Inflammatory macrophage treated with lipopolysaccharide for 1 hour (primary cell): ENCODE measurements at places on chromosomes 5 and 9.
A peak's percentile ranks its signal among the peaks of the same experiment; 100 is the strongest.

- DNase-seq: no peak
These were observed 111.4 kb downstream of the DCP2 start for GRCh38 chr5:113087976-113088514.

GRCh38 chr9:88321764-88322163 is 66.5 kb upstream of the SPIN1 start:
- no peak for DNase-seq

- DNase-seq: no peak
These were observed 7.1 kb downstream of the SPRY4 start for GRCh38 chr5:142317753-142318152.

GRCh38 chr9:78406146-78406545 is 109.2 kb downstream of the PSAT1 start:
- no peak for DNase-seq

DNA sequence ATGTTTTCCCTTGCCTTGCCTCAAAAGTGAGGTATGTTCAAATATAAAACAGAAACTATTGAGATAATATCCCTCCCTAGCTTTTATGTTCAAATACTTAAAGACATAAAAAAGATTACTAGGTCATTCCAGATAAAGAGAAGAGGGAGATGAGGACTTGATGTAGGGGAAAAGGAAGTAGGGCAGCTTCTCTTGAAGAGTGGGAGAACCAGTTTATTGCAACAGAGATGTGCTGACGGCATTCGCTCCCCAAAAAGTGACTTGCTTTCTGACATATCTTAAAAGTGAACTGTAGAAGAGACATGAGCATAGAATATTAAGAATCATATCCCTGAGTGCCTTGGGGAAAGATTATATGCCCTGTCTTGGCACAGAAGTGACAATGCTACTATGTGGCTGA is 330.2 kb upstream of the NREP start:
- DNase-seq: peak; percentile 44

- peak; percentile 17 for DNase-seq
These were observed 34.4 kb upstream of the RANBP6 start for GRCh38 chr9:6049798-6050197.

DNA sequence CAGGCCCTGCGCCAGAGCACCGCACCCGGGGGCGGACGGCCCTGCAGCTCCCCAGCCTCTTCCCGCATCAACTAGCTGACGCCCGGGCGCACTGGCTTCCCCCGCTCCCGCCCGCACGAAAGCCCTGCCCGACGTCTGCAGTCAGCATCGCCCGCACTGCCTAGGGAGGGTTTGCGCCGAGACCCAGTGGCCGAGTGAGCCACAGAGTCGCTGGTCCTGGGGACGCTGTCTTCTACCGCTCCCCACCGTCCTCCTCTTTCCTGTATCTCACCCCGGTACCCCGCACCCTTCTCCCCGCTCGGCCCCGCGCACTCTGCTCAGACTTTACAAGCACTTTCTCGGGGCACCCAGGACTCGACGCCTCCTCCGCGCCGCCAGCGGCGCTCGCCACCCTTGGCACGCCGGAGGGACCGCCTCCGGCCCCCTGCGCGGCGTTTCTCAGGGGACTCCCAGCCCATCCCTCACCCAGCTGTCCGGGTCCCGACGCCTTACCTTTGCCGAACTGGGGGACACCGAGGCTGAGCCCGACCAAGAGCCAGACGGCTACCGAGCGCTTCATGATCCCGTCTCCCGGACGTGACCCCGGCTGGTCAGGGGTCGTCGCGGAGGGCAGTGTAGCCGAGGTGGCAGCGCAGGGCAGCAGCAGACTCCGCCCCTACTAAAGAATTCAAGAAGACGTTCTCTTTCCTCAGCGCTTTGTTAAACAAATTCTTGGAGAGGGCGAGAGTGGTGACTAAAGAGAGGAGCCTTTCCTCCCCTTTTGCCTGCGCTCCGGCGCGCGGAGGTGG is 670 bp downstream of the EDIL3 start:
- no peak for DNase-seq

DNA sequence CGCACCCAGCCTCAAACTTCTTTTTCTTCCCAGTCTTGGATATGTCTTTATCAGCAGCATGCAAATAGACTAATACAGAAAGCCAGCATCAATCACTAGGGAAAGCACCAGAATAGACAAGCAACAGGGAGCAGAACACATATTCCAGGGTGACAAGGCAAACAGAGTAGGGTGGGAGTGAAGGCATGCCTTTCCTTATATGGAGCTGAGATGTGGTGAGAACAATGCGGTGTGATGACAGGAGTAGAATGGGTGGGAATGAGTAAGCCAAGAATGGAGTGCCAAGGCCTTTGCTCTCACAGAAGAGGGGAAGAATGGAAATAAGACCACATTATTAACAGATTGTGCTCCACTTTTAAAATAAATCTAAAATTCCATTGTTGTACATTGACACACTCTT is 115.6 kb downstream of the CETN3 start:
- no peak for DNase-seq

DNA sequence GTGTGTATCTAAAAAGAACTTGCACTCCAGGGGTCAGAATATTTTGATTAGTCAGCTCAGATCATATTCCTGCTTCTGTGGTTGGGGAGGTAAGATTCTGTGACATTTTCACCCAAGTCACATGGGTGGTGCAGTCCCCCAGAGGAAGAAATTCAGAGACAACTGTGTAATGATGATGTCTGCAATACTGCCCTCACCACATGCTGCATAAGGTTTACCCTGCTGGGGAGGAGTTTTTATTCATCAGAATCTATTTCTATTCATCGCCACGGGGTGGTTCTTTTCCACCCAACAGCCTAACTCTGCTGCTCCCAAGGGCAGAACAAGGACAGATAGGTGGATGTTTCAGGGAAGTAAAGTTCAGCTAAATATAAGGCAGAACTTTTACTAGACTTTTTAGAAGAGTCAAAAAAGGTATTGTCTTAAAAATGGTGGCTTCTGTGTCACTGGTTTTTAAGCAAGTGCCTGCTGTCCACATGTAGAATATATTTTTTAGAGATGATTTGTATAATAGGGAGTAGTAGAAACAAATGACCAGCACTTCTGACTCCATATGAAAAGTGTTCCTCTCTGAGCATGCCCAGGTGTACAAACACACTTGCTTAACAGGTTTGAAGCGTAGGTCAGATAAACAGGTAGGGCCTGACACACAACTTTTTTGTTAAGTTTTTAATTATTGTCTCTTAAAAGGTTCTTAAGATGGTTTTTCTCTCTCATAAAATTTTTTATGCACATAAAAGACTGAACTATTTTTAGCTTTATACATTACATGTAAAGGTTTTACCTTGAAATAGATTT is 352.7 kb downstream of the LRRC70 start:
- DNase-seq: no peak

GRCh38 chr5:82593481-82593880 is 315.3 kb upstream of the RPS23 start:
- DNase-seq: no peak

GRCh38 chr5:175321927-175322532 is 122.0 kb downstream of the DRD1 start:
- peak; percentile 1 for DNase-seq

DNA sequence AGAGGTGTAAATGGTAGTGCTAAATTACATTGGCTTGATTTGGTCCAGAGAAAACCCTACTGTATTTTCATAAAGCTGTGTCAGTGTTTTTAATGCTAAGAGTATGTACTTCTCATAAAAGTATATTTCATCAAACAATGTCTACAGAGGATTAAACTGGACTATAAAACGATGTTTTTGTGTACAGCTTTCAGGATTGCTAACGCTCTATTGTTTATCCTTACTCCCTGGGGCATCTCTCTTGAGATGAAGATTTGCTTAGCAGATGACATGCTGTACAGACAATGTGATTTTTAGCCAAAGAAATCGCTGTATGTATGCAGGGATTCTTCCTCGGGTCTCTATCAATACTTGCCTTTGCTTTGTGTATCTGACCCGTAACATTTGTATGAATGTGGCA is 216.0 kb downstream of the FBXL7 start:
- DNase-seq: no peak

GRCh38 chr9:4147476-4148230 is 152.2 kb downstream of the GLIS3 start:
- DNase-seq: no peak

DNA sequence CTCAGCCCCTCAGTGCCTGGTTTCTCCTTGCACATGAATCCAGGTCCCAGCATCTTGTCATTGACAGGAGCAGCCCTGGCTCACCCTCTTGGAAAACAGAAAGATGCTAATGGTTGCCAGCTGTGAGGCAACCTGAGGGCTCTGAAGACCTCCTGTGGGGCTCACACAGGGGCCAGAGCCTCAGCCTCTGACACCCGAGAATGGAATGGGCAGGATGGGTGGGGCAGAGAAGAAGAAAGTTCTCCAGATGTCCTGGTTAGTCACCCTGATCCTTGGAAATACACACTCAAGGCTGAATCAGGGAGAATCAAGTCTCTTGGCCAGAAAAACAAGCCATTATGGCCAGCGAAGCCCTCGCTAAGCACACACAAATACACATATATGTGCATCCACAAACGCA is 32.3 kb upstream of the SPATA31E1 start:
- DNase-seq: no peak

- DNase-seq: peak; percentile 86
These were observed 2.6 kb upstream of the BOD1 start for GRCh38 chr5:173618927-173619519.

GRCh38 chr9:126461029-126461428 is 134.4 kb downstream of the MVB12B start:
- DNase-seq: no peak

- peak; percentile 94 for DNase-seq
These were observed 13.8 kb upstream of the CTSL start for GRCh38 chr9:87711857-87712800.

DNA sequence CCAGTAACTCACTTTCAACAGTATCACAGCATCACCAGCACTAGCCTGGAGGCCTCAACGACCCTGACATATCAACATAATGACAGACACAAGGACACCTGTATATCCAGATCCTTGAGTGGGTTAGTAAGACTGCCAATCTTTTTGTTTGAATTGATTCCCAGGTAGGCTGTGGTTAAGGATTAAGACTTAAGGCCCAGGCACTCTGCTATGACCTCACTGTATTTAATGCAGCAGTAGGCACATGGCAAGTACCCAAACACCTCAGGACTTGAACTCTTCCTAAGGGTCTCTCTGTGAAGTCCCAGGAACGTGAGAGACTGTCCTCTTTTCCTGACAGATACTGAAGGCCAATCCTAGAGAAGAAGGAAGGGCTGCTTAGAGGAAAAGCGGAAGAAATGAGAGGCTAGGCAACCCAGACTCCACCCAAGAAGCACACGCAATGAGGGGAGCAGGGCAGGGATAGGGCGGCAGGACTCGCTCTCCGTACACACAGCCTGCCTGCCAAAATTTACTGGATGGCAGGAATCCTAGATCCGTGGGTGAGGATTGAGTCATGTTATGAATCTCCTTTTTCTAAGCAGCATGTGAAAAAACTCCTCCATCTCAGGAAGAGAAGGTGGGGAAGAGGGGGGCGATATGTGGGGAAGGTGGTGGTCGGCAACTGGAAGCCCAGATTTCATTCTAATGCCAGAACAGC is 93.4 kb downstream of the SIL1 start:
- no peak for DNase-seq

DNA sequence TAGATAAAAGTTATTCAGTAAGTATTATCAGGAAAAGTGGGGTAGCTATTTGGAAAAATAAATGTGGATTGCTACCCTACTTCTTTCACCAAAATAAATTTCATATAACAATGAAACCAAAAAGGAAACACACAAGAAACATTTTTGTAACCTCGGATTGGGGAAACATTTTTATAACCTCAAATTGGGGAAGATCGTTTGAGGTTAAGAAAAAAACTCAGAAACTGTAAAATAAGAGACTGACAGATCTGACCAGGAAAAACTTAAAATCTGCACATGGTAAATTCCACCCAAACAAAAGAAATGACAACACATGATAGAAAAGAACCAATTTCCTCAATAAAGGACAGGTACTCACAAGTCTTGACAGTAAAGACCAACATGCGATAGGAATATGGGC is 13.5 kb downstream of the EFCAB9 start:
- DNase-seq: no peak

GRCh38 chr9:68683433-68683832 is 21.6 kb upstream of the PIP5K1B start:
- DNase-seq: no peak

DNA sequence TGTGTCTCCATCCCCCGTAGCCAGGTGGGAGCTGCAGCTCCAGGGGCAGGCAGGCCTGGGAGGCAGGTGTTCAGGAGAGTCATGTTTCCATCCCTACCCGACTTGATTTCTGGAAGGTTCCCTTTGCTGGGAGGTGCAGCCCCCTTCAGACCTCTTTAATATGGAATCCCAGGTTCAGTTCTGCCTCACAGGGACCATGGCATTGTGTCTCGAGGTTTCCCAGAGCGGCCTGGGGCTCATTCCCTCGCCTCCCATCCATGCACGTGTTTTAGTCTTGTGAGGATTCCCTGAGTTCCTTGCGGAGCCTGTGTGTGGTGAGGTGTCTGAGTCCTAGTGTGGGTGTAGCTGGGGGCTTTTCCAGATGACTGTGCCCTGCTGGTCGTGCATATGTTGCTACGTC is 16.5 kb upstream of the AHRR start:
- DNase-seq: no peak

DNA sequence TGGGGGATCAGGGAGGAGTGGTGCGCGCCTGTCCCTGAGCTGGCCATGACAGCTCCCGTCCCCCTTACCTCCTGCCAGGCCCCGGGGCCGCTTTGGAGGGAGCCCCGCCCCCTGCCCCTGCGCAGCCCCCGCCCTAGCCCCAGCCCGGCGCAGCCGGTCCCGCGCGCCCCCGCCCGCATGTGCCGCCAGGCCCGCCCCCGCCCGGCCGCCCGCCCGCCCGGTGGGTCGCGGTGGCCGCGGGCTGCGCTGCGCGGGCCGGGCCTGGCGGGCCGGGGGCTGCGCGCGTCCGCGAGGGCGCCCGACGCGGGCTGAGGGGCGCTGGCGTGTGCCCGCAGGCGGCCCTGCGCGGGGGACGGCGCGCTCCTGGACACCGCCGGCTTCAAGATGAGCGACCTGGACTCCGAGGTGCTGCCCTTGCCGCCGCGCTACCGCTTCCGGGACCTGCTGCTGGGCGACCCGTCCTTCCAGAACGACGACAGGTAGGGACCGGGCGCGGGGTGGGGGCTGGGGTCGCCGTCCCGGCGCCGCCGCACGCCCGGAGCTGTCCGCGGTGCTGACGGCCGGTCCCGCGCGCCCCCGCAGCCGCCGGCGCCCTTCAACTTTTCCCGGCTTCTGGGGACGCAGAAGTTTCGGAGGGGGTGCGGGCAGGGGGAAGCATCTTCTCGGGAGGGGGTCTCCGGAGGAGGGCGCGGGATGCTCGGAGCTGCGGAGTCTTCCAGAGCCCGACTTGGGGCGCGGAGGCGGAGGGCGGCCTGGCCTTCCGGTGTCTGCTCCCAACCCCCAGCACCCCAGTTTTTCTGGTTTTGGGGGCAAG is 12.5 kb downstream of the KCNT1 start:
- no peak for DNase-seq

DNA sequence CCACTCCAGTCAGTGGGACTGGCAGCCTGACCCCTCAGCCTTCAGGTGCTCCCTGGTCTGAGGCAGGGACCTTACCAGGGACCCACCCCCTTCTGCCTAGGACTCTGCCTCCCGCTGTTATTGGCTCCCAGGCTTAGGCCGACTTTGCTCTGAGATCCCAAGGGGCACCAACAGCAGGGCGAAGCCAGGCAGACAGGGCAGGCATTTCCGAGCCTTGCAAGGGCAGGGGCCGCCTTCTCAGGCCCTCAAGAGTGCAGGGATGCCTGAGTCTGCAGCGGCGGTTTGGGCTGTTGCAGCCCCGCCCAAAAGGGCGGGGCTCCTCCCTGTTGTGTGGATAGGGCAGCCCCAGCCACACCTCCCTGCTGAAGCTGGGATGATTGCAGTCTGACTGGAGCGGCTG is 644.6 kb downstream of the PRR16 start:
- no peak for DNase-seq
